ENCODE measurements at places on chromosomes 12 and 14.
A peak's percentile ranks its signal among the peaks of the same experiment; 100 is the strongest.

GRCh38 chr12:82954572-82954971, 267.9 kb downstream of the TMTC2 start:
- DNase-seq = no peak

GRCh38 chr12:91222746-91223145, 40.1 kb upstream of the DCN start:
- peak; percentile 91 for DNase-seq

DNA sequence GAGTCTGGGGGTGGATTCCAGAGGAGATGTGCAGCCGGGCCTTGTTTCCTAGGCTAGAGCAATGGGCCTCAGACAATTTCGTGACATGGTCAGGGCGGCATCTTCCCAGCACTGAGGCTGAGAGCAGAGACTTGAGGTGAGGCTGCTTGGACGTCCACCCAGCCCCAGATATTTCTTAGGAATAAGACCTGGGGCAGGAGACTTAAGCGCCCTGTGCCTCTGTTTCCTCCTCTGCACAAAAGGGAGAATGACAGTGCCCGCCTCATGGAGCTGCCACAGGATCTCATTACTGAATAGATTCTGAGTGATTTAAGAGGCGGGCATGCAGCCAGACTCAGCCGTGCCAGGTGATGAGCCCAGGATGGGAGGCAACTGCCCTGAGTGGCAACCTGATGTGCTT, 297.9 kb upstream of the SFSWAP start:
- no peak for DNase-seq

- DNase-seq = no peak
These were observed 477.0 kb downstream of the DPF3 start for GRCh38 chr14:72416892-72417291.

- DNase-seq = no peak
These were observed 42.8 kb upstream of the RIN3 start for GRCh38 chr14:92470811-92471210.
